Suppressor macrophage (primary cell): ENCODE measurements at places on chromosomes 3 and 15.
A peak's percentile ranks its signal among the peaks of the same experiment; 100 is the strongest.

DNA sequence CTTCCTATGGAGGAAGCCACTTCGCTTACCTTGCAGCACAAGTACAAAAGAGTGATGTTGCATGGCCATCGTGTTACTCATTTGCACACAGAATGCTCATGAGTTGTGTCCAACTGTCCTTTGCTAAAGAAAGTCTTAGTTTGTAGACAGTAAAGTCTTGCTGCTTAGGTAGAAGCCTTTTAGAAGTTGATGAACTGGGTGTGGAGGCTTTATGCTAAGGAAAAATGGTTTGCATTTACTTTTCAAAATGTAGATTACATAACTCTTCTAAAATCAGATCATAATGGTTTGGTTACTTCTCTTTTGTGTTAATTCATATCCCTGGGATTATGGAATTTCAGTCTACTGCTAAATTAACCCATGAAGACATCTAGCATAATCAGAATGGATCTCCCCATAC, 84.5 kb upstream of the FLNB start:
- no peak for DNase-seq

DNA sequence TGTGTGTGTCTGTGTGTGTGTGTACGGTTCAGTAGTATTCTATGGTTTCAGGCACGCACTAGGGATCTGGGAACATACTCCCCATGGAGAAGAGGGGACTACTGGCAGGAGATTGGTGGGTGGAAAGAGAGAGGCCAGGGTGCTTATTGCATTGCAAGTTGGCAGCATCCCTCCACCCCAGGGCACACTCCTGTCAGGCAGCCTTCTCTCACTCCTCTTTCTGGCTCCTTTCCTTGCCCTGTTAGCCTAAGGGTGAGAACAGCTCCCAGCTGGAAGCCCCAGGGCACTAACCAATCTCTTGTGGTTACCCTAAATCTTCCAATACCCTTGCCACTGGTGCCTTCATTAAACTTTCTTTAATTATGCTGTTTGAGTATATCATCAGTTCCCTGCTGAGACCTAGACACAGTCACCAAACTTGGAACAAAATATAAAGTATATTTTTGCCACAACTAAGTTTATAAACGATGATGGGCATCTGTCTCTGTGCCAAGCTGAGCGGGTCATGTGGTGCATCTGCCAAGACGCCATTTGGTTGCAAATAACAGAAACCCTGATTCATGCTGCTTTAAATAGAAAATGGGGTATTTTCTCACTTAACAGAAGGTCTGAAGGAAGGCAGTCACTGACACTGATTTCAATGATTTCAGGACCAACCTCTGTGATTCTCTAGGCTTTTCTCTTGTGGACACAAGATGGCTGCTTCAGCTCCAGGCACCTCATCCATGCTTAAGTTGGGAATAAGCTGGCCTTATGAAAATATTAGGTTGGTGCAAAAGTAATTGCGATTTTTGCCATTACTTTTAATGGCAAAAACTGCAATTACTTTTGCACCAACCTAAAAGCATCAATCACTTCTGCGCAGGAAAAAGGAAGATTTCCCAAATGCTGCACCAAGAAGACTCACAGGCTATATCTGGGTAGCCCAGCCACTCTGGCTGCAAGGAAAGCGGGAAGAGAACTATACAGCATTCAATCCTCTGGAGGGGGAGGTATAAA, 476.9 kb upstream of the PROK2 start:
- no peak for DNase-seq

DNA sequence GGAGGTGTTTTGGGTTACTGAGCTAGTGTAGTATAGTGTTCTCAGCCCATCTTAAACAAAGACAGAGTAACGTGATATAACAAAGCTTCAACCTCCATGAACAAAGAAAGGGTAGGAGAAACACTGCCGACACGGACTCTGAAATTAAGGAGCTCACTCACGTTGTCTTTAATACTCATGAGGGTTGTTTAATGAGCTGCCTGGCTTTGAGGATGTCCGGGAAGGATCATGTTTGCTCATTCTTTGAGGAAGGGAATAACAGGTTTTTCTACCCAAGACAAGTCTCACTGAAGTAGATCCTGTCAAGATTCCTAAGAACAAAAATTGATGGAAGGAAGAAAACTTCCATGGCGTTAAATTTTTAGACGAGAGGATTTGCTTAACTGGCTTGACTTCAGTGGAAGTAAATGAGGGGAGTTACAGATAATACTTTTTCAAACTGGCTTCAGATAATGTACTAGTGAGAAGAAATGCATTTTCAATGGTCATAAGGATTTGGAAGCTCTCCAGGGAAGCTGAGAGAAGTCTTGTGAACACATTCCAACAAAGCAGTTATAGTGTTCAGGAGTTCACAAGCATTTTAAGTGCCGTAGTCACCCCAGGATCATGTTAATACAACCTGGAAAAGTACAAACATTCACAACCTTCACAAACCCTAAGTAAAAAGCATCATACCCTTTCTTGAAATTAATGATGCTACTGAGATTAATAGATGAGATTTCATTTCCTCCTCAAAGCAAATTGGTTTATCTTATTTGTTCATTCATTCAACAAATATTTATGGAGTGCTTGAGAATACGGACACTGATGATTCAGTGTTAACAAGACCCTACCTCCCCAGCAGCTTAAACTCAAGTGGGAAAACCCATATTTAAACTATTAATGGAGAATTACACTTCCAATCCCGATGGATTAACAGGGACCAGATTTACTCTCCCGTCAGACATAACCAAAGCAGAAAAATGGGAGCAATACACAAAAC, 101.5 kb downstream of the SHQ1 start:
- DNase-seq: no peak

DNA sequence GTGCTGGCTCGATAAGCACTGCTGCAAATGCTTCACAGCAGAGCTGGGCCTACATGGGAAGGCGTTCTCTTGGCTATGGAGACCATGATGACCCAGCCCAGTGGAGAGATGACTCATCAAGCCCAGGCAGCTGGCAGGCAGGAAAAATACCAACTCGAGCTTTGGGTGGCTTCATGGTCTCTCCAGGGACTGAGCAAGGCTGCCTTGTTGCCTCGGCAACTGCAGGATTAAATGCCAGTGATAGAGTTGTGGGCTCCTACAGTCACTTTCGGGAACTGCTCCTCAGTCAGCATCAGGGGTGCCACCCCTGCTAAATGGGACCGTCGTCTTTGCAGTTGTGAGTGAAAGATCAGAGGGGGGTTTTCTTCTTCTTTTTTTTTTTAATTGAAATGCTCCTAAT, 54.6 kb upstream of the MYZAP start:
- no peak for DNase-seq

DNA sequence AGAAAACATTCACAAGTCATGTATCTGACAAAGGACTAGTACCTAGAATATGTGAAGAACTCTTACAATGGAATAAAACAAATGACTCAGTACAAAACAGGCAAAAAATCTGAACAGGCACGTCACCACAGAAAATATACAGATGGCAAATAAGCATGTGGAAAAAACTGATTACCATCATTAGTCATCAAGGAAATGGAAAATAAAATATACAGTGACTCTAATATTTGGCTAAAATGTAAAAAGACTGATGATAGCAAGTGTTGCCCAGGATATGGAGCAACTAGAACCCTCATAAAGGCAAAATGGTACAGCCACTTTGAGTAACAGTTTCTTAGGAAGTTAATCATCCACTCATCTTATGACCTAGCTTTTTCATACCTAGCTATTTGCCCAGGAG, 95.8 kb upstream of the ABHD17C start:
- DNase-seq: no peak

DNA sequence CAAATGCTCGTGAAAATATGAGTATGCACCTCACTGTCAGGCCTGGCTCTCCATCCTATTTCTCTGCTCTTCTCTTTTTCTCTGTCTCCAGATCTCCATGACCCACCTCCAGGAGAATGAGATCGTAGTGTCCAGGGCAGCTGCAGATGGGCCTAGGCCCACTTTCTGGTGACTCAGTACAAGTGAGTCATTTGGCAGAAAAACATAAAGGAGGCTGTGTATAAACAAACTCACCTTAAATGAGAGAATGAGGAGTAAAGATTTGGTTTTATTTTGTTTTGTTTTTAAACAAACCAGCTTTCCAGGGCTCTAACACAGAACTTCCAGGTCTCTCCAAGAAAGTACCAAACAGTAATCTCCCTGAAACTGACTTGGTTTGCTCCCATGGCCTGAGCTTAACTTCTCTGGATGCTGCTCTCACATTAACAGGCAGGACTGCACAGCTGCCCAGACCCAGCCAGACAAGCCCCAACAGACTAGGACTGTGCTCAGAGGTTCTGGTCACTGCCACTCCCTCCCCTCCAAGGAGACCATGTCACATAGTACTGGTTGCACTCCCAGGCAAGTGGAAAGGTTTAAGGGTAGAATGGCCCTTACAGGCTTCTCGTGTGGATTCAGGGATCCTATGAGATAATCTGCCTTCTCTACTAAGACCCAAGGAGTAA, 1.5 kb upstream of the HEG1 start:
- no peak for DNase-seq

DNA sequence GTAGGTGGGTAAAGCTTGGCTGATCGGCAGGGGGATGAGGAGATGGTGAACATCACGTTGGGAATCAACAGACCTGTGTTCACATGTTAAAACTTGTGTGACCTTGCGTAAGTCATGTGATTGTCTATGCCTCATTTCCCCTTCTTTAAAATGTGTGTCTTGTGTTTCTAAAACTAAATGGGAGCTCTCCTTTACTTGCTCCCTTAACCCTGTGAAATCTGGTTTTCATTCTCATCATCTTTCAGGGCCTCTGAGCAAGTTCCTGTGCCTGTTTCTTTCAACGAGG, 29.7 kb upstream of the IREB2 start:
- no peak for DNase-seq

- DNase-seq: no peak
Observed at GRCh38 chr15:59335207-59335786, 37.4 kb downstream of the MYO1E start.

DNA sequence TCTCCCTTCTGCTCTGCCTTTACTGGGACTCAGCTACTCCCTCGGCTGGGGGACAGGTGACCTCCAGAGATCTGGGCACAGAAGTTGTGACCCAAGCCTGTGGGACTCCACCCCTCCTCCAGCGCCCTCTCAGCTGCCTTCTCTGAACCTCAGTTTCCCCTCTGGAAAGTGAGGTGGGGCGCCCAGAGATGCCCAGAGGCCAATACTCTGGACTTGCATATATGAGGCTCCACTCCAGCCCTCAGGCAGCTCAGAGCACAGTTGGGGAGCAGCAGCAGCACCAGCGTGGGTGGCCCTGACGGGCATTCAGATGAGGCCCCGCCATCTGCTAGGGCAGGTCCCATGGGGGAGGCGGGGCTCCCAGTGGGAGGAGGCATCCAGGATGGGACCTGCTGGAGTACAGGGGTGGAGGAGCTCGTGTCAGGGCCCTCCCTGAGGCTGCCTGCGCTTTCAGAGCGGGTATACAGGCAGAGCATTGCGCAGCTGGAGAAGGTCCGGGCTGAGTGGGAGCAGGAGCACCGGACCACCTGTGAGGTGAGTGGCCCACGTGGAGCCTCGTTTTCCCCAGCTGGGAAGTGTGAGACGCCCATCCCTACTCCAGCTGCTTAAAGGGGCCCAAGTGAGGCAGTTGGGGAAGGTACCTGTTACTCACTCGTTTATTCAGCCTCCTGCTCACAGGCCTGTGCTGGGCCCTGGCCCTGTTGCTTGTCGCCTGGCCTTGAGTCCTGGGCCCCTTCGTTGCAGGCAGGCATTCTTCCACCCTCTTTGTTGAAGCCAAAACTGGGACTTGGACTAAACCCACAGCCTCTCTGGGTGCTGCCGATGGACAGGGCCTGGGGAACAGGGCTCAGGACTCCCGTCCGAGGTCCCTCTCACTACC, 35.4 kb downstream of the PSTPIP1 start:
- no peak for DNase-seq

GRCh38 chr3:111392894-111393398, 149.1 kb upstream of the CD96 start:
- no peak for DNase-seq

DNA sequence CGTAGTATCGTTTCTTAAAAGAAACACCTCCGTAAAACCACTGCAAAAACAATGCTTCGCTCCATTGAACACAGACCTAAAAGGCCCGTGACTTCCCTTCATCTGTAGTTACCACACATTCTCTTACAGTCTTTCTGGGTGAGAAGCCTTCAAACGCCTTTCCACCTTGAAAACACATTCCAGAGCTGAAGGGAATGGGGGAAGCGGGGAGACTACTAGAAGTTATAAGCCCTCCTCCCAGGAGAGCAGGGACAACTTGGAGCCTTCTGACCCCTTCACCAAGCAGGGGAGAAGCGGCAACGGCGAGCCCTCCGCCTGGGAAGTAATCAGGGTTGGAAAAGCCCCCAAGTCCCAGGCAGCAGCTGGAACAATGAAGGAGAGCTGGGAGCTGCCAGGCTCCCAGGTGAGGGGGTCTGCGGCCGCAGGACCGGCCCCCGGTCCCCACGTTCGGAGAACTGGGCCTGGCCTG, 461 bp downstream of the SECISBP2L start:
- DNase-seq: peak; percentile 53

- DNase-seq: no peak
Observed at GRCh38 chr3:71463617-71464016, 119.9 kb downstream of the FOXP1 start.

- DNase-seq: no peak
Observed at GRCh38 chr3:18426597-18427193, 1.6 kb upstream of the SATB1 start.

- DNase-seq: no peak
Observed at GRCh38 chr15:60204131-60204885, 193.5 kb downstream of the ANXA2 start.

DNA sequence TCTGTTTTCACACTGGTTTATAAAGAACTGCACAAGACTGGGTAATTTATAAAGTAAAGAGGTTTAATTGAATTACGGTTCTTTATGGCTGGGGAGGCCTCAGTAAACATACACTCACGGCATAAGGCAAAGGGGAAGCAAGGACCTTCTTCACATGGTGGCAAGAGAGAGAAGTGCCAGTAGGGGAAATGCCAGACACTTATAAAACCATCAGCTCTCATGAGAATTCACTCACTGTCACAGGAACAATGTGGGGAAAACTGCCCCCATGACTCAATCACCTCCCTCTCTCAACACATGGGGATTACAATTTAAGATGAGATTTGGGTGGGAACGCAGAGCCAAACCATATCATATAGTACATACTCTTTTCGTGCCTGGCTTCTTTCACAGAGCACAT, 42.4 kb downstream of the MAP2K1 start:
- peak; percentile 75 for DNase-seq

- DNase-seq: no peak
Observed at GRCh38 chr3:117282566-117282965, 573.0 kb downstream of the TUSC7 start.

DNA sequence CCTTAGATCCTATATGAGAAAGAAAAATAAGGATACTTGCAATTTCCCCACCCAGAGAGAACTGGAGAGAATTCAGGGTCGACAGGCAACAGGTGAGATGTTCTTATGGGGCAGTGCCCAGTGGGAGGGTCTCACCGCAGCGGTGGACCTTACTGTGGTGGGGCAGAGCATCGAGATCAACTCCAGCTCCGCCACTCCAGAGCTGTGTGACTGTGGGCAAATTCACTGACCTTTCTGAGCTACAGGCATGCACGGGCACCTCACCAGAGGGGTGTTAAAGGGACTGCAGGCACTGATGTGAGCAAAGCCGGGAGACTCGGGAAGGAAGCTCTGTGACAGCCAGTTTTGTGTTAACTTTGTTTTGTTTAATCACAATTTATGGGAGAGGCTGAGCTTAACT, 30.9 kb downstream of the RGMA start:
- no peak for DNase-seq

- no peak for DNase-seq
Observed at GRCh38 chr3:162584986-162585385, 1088.4 kb downstream of the OTOL1 start.

- DNase-seq: peak; percentile 23
Observed at GRCh38 chr3:63679186-63679585, 26.7 kb downstream of the SNTN start.
